ENCODE measurements at places on chromosomes 2 and 18.

GRCh38 chr2:112488201-112488600 is 6.2 kb downstream of the TTL start:
- DNase-seq = no peak

DNA sequence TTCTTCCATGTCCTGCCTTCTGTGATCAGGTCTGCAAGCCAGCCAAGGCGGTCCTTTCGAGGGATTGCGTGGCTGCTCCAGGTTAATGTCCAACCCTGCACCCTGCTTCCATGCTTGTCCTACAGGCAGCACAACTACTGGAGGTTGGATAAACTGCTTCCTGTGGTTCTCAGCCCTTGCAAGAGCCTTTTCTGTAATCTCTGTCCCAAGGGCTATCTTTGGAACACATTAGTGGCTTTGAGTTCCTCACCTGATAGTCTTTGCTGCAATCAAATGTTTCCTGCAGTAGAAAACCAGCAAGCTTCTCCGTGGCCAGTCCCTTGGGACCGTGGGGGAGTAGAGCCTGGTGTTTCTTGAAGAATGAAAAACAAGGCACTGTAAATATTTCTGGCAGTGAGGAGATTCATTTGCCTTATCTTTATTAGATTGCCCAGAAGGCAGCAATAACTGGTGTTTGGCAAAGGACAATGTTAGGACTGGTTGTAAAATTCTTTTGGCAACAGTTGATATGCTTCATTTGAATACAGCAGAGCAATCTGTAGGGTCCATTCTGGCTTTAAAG is 214.4 kb downstream of the FHOD3 start:
- no peak for DNase-seq

DNA sequence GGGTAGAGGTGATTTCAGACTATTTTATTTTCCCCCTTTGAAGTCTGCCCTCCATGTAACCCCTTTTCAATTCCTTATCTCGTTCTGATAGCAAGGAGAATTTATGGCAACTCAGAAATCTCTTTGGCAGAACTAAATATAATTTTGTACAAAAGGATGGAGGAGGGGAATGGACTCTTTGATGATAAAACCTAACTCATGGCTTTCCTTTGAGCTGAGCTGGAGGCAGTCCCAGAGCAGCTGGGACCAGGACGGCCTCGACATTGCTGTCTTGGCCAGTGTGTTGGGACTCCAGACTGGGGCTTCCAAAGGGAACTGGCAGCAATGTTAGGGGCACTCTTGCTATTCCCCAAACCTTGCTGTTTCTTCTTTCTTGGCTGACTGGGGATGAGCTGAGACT is 47.7 kb downstream of the PAX8 start:
- DNase-seq = no peak

GRCh38 chr2:218781691-218782527 is at the start of gene CYP27A1:
TSS of gene CYP27A1 (plus strand) at chr2:218782147. CDS start at chr2:218782183, 36 bp downstream.
- DNase-seq = no peak

DNA sequence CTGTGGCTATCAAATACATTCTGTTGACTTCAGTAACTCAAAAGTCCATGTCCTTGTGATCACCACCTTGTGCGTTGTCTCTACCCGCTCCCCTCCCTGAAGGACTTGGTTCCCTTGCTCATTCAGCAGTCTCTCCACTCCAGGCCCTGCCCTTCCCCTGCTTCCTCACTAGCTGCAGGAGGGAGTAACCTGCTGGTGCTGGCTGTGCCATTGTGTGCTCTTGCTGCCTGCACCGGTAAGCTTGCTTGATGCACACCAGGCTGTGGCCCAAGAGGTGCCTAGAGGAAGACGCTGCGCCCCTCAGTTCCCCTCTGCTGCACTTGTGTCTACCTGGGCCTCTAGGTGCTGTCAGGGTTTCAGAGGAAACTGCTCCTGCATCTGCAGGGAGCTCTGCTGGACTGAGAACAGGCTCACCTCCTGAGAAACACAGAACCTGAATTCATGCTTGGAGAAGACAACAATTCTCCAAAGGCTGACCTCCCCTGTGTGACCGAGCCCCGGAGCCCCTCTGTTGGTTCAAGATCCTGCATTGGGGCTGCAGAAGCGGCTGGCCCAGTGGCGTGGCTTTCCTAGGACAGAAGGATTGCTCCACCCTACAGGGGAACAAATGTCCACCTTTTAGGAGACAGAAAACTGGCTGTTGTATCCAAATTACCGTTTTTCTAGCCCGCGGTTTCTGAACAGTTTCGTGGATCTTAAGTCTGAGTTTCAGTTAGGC is 33.6 kb downstream of the PTPRM start:
- no peak for DNase-seq

DNA sequence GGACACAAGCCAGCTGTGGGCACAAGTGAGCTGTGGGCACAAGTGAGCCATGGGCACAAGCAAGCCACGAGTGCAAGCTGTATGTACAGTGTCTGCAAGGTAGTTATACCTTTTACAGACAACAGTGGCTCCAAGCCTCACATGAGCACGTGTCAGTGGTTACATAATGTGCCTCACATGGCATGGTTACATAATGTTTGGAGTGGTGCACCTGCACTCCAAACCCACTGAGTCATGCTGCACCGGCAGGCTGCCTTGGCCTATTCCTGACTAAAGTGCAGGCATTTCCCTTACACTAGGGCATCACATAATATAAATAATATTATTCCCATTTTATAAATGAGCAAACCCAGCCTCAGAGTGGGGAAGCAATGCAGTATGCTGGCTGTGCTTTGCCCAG is 62.6 kb downstream of the MARCO start:
- no peak for DNase-seq

GRCh38 chr2:54546923-54547720 is 91.0 kb downstream of the SPTBN1 start:
- DNase-seq = no peak

GRCh38 chr2:223366566-223366965 is 235.6 kb downstream of the SCG2 start:
- no peak for DNase-seq

- no peak for DNase-seq
Measured at GRCh38 chr2:238602223-238602960, 175.7 kb downstream of the ASB1 start.
